ENCODE measurements at places on chromosomes 5 and 9.

- DNase-seq = no peak
Observed at GRCh38 chr5:160286947-160287346, 25.4 kb downstream of the CCNJL start.

GRCh38 chr5:133870661-133871060 is 97.8 kb downstream of the C5orf15 start:
- no peak for DNase-seq

DNA sequence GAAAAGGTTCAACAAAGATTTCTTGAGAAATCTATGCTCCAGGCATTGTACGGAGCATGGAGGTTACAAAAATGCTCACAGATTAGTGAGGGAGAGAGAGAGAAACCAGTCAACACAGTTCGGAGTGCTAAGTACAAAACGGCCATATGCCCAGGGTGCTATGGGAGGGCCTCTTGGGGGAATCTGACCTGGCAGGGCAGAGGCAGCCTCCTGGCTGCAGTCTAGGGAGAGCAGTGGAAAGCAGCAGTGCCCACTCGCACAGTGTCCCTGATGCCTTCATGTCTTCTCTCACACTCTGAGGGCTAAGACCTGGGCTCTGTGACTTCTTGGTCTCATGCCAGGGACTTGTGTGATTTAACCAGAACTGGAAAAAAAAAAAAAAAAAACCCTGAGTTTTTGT is 29.8 kb upstream of the SMC5 start:
- no peak for DNase-seq

DNA sequence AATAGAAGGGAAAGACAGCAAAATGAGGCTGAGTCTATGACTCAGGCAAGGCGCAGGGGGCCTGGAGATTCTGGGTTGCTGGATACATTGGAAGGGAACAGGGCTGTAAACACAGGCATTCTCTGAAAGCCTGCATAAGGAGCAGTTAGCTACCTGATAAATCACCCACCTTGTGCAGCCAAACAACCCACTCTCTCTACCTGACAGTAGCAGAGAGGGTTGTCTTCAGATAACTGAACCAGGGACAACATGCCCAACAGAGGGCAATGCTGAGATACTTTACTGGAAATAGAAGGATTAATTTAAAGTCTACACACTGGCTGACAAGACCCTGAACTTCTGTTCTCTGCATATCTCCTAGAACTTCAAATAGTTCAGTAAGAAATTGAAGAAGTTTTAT is 161.6 kb downstream of the KCTD16 start:
- no peak for DNase-seq

- no peak for DNase-seq
Observed at GRCh38 chr9:101146508-101146907, 118.0 kb downstream of the PLPPR1 start.

DNA sequence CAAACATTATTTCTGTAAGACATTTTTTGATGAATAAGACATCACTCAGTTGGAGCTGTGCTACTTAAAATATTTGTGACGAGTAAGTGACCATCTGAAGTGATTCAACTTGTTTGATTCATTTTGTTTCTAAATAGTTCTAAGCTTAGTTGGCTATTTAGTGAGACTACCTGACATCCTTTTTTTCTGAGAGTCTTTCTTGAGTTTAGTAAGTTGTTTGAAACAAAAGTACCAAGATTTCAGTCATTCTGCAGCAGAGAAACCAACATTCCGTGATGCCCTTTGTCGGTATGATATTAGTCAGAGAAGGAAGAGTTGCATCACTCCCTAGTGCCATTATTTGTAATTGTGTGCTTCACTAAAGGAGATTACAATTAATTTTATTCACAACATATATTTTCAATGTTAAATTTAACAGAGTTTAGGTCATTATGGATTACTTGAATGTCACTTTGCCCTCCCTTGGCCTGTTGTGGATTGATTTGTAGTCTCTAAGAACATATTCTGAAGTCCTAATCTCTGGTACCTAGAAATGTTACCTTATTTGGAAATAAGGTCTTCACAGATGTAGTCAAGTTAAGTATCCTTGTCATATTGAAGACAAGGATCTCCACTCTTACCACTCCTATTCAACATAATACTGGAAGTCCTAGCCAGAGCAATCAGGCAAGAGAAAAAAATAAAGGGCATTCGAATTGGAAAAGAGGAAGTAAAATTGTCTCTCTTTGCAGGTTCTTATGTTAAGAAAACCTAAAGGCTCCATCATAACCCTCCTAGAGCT is 212.2 kb downstream of the PCSK1 start:
- no peak for DNase-seq

DNA sequence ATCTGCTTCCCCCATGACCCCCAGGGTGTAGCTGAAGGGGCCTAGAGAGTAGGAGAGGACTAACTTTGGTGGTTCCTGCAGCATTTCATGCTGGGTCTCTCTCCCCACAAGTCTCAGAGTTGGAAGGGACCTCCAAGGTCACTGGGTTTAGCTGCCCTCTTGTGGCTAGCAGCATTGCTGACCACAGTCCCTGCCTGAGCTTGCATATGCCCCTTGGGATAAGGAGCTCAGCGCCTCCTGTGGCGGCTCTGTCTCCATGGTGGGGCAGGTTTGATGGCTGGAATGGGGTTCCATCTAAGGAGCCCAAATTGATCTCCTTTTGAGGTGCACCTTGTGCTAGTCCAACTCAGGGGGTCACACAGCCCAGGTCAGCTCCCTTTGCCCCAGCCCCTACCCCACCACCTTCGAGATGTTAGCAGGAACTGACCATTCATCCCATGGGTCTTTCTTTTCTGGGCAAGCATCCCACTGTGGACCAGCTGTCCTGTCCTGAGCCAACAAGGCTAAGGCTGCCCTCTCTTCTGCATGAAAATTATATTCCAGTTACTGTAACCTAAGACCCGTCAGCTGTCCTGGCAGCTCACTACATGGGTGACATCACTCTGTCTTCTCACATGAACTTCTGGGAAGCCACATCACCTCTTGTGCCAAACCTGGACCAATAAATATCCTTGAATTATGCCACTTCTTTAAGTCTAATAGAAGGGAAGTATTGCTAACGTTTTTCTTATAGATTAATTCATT is 196.2 kb downstream of the HSPA4 start:
- DNase-seq = no peak

- DNase-seq = no peak
Observed at GRCh38 chr5:59840200-59840601, 53.3 kb downstream of the PDE4D start.

DNA sequence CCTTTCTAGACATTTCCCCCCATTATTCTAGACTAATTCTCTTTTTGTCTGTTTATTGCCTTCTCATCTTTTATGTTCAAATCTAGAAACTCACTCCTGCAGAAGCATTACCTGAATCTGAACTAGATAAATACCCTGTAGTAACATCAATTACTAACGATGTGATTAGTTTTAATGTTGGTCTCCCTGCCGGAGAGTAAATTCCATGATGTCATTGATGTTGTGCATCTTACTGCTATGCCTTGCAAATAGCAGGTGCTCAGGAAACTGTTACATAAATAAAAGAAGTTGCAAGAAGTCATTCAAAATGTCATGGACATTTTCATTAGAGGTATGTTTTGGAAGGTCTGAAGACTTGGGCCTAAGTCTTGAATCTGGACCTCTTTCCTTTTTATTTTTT is 23.0 kb upstream of the C9 start:
- no peak for DNase-seq

DNA sequence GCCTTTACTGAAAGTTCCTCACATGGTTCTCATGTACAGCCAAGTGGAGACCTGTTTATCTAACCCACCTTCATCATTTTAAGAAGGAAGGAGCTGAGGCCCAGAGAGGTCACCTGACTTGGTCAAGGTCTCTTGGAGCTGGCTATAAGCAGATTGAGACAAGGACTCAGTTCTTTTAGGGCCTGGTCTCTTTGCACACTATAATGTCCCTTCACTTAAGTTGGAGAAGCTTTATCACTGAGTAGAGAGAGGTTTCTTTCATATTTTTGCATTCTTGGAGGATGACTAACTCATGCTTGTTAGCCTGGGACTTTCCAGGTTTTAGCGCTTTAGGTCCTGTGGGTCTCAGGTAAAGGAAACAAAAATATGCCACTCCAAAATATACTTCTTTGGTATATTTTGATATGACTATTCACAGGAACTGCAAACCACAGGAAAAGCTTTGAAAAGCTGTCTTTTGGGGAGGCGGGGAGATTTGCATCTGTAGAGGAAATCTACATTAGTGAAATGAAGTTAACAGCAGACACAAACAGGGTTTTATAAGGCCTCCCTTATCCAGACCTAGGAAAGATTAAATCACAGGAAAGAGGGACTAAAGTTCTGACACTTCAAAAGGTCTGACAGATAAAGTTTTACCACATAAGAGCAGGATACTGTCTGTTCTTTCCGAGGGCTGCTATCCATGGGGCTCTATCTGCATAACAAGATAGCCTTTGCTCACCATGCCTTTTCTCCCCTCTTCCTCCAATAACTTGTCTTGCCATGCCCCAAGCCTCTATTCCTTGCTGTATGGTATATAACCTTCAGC is 95.8 kb upstream of the ANKRD55 start:
- DNase-seq = peak; percentile 7

- no peak for DNase-seq
Observed at GRCh38 chr5:10454591-10455276, 13.1 kb downstream of the ROPN1L start.

GRCh38 chr9:21852754-21853153 is 50.3 kb downstream of the MTAP start:
- no peak for DNase-seq

- DNase-seq = no peak
Observed at GRCh38 chr5:8981016-8981415, 564.9 kb downstream of the SEMA5A start.

- DNase-seq = no peak
Observed at GRCh38 chr9:95438561-95439357, 78.0 kb downstream of the PTCH1 start.

GRCh38 chr5:50715001-50715400 is 48.6 kb downstream of the PARP8 start:
- DNase-seq = no peak

GRCh38 chr9:126773004-126773607 is 31.7 kb upstream of the ZBTB43 start:
- no peak for DNase-seq

DNA sequence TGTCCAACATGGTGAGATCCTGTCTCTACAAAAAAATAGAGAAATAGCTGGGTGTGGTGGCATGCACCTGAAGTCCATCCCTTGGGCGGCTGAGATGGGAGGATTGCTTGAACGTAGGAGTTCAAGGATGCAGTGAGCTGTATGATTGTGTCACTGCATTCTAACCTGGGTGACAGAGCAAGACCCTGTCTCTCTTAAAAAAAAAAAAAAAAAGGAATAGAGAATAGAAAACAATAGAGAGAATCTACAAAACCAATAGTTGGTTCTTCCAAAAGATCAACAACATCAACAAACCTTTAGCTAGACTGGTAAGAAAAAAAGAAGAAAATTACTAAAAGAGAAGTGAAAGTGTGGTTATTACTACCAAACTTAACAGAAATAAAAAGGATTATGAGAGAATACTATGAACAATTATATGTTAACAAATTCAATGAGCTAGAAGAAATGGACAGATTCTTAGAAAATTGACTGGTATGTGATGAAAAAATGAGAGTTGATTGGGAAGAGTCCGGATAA is 8.1 kb upstream of the SLC38A9 start:
- no peak for DNase-seq

DNA sequence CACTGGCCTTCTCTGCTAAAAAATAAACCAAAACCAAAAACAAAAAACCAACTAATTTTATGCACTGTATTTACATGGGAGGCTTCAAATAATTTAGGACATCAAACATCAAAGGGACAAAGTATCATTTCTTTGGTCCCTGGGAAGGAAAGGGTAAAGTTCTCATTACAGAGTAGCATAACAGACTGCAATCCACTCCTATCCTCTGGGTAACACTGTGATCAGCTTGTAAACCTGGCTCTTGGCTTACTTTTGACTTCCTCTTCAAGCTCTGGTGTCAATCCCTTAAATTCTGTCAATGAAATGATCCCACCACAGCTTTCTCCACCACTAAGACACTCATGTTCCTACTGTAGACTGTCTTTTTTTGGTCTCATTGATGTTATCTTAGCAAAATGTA is 69.8 kb upstream of the VCAN start:
- DNase-seq = no peak

GRCh38 chr5:80569086-80569960 is 757 bp downstream of the ANKRD34B start:
- no peak for DNase-seq

Measured in T follicular helper cell (primary cell).